ENCODE measurements at places on chromosomes 2 and 18.

DNA sequence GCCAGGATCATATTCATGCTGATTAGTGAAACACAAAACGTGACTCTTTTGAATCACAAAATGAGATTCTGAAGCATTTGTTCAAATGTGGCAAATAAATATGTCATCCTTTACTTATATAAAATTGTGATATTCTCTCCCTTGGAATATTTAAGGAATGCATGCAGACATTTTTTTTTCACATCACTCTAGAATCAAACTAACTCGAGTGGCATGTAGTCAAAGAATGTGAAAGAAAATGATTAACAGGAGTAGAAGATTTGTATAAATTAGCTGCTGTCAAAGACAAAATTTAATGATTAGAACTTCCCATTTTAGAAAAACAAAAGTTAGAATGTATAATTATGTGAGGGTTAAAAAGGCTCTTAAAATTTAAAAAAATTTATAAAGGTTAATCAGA is 721.0 kb upstream of the FAM98A start:
- DNase-seq: no peak

GRCh38 chr2:178796079-178796677 is 11.0 kb downstream of the TTN start:
- peak; percentile 63 for DNase-seq

GRCh38 chr18:8688216-8688800 is 17.0 kb upstream of the MTCL1 start:
- DNase-seq: no peak

DNA sequence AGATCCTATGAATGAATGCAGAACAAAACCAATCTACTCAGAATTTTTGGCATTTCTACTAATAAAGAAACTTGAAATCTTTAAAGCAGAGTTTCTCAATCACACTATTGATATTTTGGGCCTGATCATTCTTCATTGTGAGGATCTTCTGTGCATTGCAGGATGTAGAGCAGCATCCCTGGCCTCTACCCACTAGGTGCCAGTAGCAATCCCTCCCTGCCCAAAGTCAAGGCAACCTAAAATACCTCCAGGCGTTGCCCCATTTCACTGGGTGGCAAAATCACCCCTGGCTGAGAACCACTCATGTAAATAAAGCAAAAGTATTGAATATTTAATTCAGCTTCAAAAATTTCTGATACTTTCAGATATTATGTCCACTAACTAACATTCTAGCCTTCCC is 213.0 kb downstream of the SP3 start:
- peak; percentile 38 for DNase-seq

- no peak for DNase-seq
Observed at GRCh38 chr2:197875763-197876162, 71.4 kb downstream of the PLCL1 start.

DNA sequence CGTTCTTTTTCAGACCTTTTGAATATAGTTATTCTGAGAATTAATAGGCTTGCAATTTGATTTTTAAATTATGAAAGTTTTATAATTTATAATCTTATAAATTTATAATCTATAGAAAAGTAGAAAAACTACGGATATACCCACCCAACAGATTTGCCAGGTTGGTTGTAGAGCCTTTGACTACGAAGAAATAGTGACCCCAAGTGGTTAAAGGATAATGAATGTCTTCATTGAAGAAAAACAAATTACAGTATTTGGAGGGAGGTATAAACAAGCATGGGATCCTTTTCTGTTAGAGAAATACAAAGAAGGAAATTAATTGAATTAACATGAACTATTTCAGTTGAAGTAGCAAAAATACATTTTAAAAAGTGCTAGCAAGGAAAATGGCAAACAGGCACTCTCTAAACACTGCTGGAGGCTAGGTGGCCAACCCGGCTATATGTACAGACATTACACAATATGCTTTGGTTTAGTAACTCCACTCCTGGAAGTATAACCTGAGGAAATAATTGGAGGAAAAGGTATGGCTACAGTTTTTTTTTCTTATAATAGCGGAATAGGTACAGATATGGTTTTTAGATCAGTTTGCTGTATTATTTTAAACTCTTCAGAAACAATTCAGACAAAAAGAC is 110.9 kb downstream of the MIB1 start:
- DNase-seq: peak; percentile 13

- DNase-seq: peak; percentile 87
Observed at GRCh38 chr2:101759162-101759561, 61.7 kb downstream of the MAP4K4 start.

- DNase-seq: no peak
Observed at GRCh38 chr2:203062126-203062525, 47.5 kb downstream of the NBEAL1 start.

- no peak for DNase-seq
Observed at GRCh38 chr2:29010946-29011345, 29.8 kb downstream of the TOGARAM2 start.

GRCh38 chr2:61380056-61380881 is 90.6 kb downstream of the USP34 start:
- no peak for DNase-seq

All from epithelial cell of esophagus (primary cell).